ENCODE measurements at places on chromosomes 7 and 10.

GRCh38 chr7:3778345-3778744 lies 477.3 kb downstream of the SDK1 start:
- DNase-seq: no peak

GRCh38 chr7:84069999-84070500 lies 124.5 kb downstream of the SEMA3A start:
- DNase-seq: no peak

- DNase-seq: peak; percentile 73
Observed at GRCh38 chr7:28096713-28097112, 83.9 kb downstream of the JAZF1 start.

GRCh38 chr10:324593-324992 lies 189.3 kb downstream of the ZMYND11 start:
- DNase-seq: no peak

GRCh38 chr7:16881844-16882243 lies at the start of gene AGR3:
TSS of gene AGR3 (minus strand) at chr7:16881983. CDS start at chr7:16878618, 3,365 bp downstream.
- peak; percentile 66 for DNase-seq

- no peak for DNase-seq
Observed at GRCh38 chr7:983616-984071, 663 bp downstream of the CYP2W1 start.

Measured in LoVo (cell line).